ENCODE measurements at places on chromosomes 1 and 21.

DNA sequence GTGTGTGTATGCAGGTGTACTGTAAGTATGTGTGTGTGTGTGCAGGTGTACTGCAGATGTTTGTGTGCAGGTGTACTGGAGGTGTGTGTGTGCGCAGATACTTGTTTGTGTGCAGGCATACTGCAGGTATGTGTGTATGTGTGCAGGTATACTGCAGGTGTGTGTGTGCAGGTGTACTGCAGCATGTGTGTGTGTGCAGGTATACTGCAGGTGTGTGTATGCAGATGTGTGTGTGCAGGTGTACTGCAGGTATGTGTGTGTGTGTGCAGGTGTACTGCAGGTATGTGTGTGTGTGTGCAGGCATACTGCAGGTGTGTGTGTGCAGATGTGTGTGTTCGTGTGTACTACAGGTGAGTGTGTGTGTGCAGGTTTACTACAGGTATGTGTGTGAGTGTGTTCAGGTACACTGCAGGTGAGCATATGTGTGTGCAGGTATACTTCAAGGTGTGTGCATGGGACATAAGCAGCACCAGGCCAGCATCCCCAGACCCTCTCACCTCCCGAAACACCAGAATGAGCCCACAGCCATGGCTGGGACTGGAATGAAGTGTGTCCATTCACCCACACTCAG, 97.5 kb downstream of the DMRTB1 start:
- DNase-seq = no peak

GRCh38 chr1:228089519-228090380, 7.2 kb downstream of the ARF1 start:
- no peak for DNase-seq

- DNase-seq = no peak
Measured at GRCh38 chr1:26412180-26412840, 1.7 kb downstream of the LIN28A start.

GRCh38 chr1:10665226-10665625, 131.2 kb downstream of the CASZ1 start:
- DNase-seq = no peak

DNA sequence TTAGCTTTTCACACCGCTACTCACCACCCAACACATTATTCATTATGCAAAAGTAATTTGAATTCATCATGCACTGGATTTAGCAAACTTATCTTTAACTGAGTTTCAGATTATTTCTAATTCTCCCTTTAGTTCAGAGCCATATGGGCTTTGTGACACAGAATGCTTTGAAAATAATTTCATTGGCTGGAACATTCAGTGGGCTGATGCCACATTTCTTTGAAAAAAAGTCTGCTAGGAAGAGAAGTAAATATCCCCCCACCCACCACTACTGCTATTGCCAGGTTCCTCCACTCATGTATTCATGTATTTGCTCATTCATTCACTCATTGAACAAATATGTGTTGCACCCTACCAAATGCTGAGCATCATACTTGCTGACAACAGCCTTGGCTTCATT, 280.5 kb downstream of the DSCAM start:
- no peak for DNase-seq

DNA sequence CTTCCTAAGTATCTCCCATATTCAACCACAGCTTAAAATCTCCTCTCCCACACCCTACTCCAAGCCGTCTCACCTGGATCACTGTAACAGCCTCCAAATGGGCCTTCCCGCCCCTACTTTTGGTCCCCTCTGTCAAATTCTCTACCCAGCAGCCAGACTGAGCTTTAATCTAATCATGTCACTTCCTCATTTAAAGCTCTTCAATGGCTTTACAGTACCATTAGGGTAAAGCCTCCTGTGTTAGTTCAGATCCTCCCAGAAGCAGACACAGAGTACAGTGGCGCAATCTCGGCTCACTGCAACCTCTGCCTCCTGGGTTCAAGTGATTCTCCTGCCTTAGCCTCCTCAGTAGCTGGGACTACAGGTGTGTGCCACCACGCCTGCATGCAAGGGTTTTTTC, 46.8 kb upstream of the PSEN2 start:
- no peak for DNase-seq

DNA sequence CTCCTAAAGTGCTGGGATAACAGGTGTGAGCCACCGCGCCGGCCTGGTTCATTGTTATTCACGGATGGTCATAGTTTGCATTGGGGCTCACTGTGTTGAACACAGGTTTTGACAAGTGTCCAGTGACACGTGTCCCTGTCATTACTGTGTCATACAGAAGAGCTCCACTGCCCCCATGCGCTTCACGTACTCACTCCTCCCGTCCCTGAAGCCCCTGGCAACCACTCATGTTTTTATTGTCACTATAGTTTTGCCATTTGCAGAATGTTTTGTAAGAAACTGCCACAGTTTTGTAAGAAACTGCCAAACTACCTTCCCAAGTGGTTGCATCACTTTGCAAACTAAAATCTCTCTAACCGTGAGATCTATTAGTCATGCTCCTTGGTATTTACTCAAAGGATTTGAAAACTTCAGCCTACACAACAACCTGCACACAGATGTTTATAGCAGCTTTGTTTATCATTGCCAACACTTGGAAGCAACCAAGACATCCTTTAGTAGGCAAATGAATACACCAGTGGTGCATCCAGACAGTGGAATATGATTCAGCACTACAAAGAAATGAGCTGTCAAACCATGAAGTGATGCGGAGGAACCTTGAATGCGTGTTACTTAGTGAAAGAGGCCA, 163.2 kb upstream of the COL6A1 start:
- peak; percentile 86 for DNase-seq

GRCh38 chr1:214026985-214027384, 39.2 kb downstream of the PROX1 start:
- no peak for DNase-seq

- DNase-seq = no peak
Measured at GRCh38 chr21:31945546-31945945, 72.7 kb downstream of the HUNK start.

- no peak for DNase-seq
Measured at GRCh38 chr1:97379387-97380075, 541.3 kb downstream of the DPYD start.

GRCh38 chr1:239922778-239923522, 168.7 kb upstream of the FMN2 start:
- DNase-seq = no peak

DNA sequence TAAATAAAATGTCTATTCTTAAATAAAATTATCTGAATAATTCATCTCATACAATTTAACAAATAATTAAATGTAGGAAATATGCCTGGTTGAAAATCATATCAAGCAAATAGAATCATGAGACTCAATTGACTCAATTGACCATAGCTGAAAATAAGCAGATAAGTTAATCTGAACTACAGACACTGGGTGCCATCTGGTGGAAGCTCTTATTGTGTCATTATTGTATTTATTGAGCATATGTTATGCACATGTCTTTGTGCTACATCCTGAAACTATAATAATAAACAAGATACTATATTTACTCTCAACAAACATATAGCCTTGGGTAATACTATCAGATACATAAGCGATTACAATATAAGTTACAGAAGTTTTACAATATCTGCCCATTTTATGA, 41.0 kb downstream of the BRINP3 start:
- no peak for DNase-seq

DNA sequence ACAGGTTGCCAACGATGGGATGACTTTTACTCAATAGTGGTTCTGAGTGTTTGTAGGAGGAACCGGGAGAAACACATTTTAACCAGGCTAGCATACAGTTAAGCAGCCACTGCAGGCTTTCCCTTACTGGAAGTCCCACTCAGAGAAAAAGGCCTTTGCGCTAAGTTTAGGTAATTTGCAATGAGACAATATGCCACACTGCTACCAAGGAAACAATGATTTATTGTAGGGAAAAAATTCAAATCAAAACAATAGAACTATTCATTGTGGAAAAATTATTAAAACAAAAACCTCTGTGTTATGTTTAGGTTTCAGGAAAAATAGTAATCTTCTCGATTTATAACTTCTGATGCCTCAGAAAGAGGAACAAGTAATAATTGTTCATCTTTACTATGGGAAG, 51.4 kb upstream of the CR2 start:
- no peak for DNase-seq

DNA sequence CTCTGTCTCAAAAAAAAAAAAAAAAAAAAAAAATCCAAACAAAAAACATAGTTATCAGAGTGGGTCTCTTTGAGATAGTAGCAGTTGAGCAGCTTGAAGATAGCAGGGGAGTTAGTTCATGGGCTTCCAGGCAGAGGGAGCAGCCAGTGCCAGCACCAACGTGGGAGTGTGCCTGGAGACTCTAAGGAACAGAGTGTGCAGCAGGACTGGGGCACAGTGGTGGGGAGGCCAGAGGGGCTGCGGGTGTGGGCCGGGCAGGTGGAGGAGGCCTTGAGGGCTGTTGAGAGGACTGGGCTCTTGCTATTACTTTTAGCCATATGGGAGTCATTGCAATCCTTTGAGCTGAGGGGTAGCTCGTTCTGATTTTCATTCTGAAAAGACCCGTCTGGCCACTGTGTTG, 63.8 kb downstream of the RYR2 start:
- no peak for DNase-seq

- no peak for DNase-seq
Measured at GRCh38 chr1:92277105-92277723, 21.6 kb downstream of the GLMN start.

DNA sequence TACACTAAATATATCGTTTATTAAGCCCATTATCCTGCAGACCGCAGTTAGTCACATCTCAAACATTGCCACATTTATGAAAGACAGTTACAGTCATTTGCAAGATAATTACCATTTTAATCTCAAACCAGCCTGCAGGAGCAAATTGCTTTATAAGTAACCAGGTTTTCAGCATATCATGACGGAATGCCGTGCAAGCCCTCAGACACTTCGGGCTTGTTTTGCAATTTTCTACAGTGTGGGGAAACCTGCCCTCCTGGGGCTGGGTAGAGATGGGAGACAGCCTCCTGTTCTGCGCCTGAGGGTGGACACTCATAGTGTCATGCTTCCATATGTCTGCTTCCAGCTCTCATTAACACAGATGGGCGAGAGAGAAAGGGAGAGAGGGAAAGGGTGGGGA, 563.9 kb downstream of the NPHP4 start:
- DNase-seq = no peak

DNA sequence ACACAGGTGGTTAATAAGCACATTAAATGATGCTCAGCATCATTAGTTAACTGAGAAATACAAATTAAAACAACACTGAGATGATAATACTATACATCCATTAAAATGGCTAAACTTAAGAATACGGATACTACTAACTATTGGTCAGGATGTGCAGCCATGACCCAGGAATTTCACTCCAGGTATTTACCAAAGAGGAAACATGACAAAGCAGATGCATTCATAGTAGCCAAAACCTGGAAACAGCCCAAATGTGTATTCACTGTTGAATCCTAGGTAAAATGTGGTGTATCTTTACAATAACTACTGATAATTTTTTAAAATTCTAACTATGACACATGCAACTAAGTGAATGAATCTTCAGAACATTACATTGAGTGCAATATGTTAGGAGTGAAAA, 73.0 kb downstream of the PTPRC start:
- no peak for DNase-seq

GRCh38 chr1:168728473-168729404, at the start of gene DPT:
DPT (minus strand) TSS chr1:168729206; CDS start chr1:168729174, 32 bp downstream.
- DNase-seq = no peak

GRCh38 chr21:17688912-17689874, 76.5 kb upstream of the BTG3 start:
- peak; percentile 67 for DNase-seq

GRCh38 chr1:85373378-85373708, 91.6 kb downstream of the DDAH1 start:
- no peak for DNase-seq

- DNase-seq = no peak
Measured at GRCh38 chr1:191096405-191096804, 618.7 kb upstream of the BRINP3 start.

DNA sequence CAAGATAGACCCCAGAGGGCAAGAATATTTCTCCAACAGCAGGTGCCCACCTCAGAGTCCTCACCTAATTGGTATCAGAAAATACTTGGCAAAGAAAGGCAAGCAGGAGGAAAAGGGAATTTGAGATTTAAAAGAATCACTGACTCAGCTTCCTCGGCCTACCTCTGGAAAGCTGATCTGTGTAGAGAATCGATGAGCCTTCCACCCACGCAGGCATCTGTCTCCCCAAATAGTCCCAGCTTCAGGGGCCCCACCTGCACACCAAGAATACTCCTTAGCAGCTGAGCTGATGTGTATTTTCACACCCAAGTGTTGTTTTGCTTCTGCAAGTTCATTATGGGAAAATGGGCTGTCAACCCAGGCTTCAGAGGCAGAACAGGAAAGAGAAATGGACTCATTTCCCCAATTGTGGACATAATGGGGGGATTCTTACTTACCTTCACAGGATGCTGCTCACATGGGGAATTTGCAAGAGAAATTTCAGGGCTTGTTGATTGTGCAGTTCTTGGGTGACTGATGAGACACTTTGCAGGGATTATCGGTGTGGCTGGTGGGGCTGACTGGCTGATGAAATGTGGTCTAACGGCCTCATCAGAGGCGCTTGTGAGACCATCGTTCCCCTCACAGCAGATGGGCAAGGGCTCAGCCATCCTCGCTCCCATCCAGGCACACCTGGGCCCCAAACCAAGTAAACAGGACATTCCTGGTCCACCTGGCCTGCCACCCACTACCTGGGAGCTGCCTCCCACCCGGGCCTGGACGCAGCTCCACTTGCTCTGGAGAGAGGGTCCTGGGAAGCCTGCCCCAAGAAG, 436.3 kb downstream of the PTPRU start:
- no peak for DNase-seq

DNA sequence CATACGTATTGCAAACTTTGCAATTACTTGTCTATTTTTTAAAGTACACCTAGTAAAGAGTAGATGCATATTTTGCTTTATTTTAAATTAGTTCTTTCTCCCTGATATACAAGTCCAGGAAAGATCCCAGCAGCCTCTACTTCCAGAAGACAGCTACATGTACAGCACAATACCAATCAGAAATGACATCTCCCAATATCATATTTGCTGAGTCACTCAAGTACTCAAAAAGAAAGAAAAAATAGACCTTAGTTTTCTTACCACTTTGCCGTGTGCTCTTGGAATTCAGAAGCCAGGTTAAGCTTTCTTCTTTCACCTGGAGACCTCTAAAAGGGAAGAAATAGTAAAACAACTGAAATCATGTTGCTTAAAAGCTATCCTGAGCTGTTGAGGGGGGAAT, 412.6 kb upstream of the RUNX1 start:
- DNase-seq = no peak

DNA sequence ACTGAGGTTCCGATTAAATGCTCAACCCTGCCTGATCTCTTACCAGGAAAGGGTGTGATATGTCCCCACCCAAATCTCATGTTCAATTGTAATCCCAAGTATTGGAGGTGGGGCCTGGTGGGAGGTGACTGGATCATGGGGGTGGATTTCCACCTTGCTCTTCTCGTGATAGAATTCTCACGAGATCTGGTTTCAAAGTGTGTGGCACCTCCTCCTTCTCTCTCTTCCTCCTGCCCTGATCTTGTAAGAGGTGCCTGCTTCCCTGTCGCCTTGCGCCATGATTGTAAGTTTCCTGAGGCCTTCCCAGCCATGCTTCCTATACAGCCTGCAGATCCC, 34.9 kb downstream of the RSPH1 start:
- DNase-seq = no peak

- no peak for DNase-seq
Measured at GRCh38 chr1:90550626-90551406, 166.3 kb downstream of the BARHL2 start.

- DNase-seq = no peak
Measured at GRCh38 chr1:178353524-178353923, 143.2 kb downstream of the CLEC20A start.

- DNase-seq = no peak
Measured at GRCh38 chr1:214476229-214476985, 75.0 kb downstream of the PTPN14 start.

- no peak for DNase-seq
Measured at GRCh38 chr1:6477039-6477820, 11.3 kb upstream of the TNFRSF25 start.

GRCh38 chr1:44808063-44808937, at the start of gene BTBD19:
BTBD19 (plus strand) TSS chr1:44808523; CDS start chr1:44808821, 298 bp downstream.
- DNase-seq = peak; percentile 92
